ENCODE measurements at places on chromosomes 7 and 10.

DNA sequence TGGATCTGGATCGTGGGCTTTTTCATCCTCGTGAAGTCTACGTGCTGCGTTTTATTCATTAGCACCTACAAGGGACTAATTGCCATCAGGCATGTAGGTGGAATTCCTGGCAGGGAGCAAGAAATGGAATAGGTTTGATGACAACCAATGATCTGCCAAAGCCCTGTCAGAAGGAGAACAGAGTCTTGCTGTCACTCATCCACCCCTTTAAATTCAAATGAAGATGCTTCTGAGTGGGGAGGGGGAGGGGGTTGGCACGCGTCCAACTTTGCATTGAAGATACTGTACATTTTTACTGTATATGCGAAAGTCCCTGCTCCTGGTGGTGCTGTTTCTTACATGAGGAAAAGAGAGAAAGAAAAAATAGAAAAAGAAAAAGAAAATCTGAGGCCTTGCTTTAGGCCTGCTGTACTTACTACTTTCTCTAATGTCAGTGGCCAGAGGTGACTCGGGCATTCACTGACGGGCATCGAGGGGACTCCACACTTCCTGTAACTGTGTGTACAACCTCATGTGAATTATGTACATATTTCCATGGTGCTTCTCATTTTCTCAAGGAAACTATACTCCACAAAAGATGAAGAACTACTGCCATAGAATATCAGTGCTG, 569.1 kb downstream of the INHBA start:
- DNase-seq: no peak

GRCh38 chr10:80772596-80772995, 234.9 kb downstream of the SH2D4B start:
- DNase-seq: no peak

GRCh38 chr10:28942012-28942411, 264.7 kb downstream of the BAMBI start:
- DNase-seq: no peak

- DNase-seq: no peak
Measured at GRCh38 chr10:79905322-79906314, 43.3 kb downstream of the SFTPD start.

DNA sequence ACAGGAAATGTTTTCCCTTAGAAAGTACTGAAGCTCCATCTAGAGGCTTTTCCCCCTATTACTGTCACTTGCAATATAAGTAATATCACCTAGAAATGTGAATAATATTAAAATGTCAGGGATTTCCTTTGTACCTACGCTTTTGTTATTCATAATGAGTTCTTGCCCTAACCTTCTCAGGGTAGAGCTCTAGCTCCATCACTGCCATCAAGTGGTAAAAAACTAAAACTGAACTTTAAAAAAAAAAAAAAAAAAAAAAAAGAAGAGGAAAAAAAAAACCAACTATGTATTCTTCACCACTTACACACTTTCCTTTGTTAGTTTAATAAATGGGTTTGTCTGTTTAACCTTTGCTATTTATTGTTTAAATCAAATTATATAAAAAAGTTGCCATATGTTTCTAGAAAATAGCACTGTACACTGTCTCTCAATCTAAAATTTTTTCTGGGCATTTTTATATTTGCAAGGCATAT, 49.9 kb downstream of the DNAJC1 start:
- DNase-seq: peak; percentile 14

GRCh38 chr10:128026615-128027300, 99.5 kb downstream of the MKI67 start:
- no peak for DNase-seq

DNA sequence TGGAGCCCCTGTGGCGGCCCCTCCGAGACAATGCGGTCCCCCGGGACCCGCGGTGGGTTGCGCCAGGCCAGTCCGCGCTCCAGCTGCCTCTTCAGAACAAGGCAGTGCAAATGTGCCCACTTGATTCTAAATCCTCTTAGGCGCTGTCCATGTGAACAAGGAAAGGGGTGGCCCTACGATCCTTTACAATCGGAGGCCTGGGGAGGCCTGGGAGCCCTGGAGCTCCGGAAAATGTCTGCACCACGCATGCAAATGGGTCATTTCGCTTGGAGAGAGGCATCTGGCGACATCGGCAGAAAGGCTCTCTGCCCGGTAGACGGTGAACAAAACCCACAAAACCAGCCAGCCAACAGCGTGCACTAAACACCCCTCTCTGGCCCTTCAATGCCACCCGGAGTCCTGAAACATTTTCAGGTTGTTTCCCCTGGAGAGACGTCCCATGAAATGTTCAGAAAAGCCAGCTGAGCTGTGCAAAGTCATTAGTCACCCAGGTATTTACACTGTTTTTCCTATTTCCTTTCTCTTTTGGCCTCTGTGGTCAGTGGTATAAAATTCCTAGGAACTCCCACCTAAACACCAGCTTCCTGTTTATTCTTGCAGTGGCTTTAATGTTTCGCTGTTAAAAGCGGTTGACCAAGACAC, 102.8 kb upstream of the ZNF438 start:
- no peak for DNase-seq

- DNase-seq: no peak
Measured at GRCh38 chr7:2903682-2904162, 59.6 kb upstream of the GNA12 start.

GRCh38 chr10:105473170-105473569, 832.1 kb downstream of the SORCS3 start:
- no peak for DNase-seq

- no peak for DNase-seq
Measured at GRCh38 chr10:28169525-28169924, 133.3 kb downstream of the MPP7 start.

Measured in CD4-positive, alpha-beta T cell treated with Interleukin-6 at 100 ng/mL for 8 hours (primary cell).